ENCODE measurements at places on chromosomes 4 and X.

DNA sequence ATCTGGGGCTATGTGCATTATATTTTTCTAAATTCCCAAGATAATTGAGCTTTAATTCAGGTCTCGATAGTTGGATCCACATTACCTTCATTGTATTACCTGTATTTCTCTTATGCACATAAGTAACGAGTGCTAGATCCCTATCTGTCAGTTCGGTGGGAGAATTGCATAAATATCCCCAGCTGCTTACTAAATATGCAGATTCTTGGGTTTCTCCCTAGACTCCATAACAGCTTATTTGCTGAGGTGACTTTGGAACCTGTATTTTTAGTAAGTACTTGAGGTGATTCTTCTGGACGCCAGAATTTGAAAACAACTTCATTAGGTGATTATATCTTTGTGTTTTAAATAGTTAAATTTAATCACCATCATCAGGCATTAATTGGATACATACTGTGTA, 15.0 kb downstream of the UGT8 start:
- DNase-seq = no peak

DNA sequence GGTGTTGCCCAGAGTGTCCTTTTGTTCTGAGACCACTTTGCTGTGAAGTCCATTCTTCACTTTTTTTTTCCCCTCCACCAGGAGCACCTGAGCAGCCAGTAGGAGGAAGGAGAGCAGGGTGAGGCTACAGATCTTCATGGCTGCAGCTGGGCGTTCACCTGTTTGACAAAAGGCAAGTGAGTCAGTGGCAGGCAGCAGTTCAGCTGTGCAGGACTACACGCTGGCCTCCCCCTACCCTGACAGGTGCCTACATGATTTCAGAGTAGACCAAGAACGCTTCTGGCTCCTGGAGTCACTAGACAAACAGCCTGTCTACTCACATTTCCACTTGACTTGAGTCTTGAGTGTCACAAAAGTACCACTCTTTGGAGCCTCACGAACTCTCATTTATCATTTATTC, 2.0 kb downstream of the FGFBP1 start:
- no peak for DNase-seq

- no peak for DNase-seq
Measured at GRCh38 chr4:169282429-169283113, 11.8 kb upstream of the SH3RF1 start.

DNA sequence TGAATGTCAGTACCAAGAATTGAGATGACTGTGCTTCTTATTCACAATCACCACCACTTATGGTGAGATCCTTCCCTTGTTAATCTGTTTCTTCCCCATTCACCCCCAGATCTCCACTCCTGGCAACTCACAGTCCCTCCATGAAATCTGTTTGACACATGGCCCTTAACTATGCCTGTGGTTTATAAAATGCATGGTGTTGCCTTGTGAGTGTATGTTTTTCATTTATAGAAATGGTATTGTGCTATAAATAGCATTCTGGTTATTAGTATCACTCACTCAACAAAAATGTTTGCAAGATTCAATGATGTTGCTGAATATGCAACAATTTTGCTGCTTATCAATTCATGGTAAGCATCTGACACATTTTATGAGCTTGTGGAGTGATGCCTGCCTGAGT, 131.0 kb downstream of the PRKX start:
- DNase-seq = no peak

DNA sequence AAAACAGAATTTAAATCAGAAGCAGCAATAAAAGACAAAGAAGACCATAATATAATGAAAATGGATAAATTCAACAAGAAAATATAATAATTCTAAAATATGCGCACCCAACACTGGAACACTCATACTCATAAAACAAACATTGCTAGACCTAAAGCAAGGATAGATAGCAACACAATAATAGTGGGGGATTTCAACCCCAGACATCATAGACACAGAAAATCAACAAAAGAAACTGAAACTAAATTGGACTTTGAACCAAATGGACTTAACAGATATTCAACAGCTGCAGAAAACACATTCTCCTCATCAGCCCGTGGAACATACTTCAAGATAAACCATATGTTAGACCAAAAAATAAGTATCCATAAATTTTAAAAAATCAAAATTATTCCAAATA, 1552.6 kb downstream of the C4orf33 start:
- DNase-seq = no peak

GRCh38 chr4:15913631-15913970, 24.9 kb downstream of the FGFBP1 start:
- no peak for DNase-seq

GRCh38 chr4:61446941-61447340, 246.8 kb downstream of the ADGRL3 start:
- no peak for DNase-seq

- DNase-seq = no peak
Measured at GRCh38 chrX:150621652-150622051, 53.2 kb downstream of the MTM1 start.

DNA sequence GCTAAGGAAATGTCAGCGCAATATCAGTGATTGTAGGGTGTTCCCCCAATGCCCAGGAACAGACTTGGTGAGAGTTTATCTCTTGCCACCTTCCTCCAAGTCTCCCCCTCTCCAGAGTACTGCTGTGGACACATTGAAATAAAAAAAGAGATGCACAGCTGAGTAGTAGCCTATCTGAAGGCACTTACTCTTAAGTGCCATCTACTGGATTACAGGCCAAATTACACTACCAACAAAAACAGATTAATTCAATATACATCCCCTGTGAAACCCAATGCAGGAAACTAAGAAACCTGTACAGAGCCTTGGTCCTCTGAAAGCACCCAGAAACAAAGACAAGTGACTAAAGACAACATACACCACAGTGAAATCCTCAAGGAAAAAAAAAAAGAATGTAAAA, 460.3 kb downstream of the ZIC3 start:
- no peak for DNase-seq

GRCh38 chr4:30721185-30722091, 1.3 kb downstream of the PCDH7 start:
- no peak for DNase-seq

- DNase-seq = no peak
Measured at GRCh38 chr4:14386196-14386595, 616.1 kb upstream of the CPEB2 start.

Data from NCI-H2227 treated with DMSO at 0.1 percent for 48 hours (cell line).